ENCODE measurements at places on chromosomes 5 and 9.

DNA sequence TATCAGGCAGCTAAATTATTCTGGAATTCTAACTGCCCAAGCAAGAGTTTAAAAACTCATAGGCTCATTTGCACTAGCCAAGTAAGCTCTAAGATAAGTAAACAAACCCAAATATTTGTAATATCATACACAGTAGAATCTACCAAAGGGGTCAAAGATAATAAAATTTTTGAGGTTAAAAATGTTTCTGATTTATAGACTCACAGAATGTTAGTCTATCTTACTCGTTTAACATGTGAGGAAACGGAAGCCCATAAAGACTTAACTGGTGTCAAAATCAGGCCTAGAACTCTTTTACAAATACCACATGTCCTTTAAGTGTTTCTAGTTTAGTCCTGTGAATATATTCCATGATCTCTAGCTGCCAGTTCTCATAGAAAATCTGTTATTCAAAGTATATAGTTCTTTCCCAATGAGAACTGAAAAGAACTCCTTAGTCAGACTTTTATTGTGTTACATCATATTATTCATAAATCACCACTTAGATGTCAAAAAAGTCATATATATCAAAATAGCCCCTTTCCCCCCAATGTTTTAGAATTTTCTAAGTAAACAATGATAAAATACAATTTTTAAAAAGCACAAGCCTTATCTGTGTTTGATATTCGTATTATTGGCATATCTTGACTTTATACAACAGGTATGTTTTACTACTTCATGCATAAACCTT lies 13.9 kb downstream of the RAB14 start:
- peaks cover 3% of the 10 kb centered on the region for H3K4me1 ChIP-seq
- no peak overlapping the region for H3K4me3 ChIP-seq
- no peak for DNase-seq

DNA sequence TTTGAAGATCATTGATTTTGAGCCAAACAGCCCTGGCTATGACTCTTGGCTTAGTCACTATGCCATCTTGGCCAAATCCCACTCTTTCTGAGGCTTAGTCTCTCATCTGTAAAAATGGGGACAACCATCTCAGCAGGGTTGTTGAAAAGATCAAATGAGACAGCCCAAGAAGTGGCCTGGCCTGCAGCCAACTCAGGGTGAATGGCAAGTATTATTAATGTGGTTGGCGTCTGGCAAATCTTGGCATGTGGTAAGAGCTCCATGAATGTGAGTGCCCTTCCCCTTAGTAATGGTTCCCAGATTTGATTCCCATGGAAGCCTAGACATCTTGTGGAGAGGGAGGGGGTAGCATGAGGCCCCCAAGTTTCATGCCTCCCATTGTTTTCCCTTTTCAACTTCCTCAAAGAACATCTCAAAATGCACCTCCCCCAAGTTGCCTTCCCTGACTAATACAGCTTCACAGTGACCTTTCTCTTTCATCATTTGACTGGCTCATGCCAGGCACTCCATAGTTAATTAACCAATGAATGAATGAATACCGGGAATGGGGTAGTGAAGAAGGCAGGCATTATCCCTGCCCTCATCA lies 11.8 kb upstream of the TGFBI start:
- no peaks in the 10 kb centered on the region for H3K36me3 ChIP-seq
- no peak overlapping the region for H3K4me3 ChIP-seq
- DNase-seq: peak; percentile 90

DNA sequence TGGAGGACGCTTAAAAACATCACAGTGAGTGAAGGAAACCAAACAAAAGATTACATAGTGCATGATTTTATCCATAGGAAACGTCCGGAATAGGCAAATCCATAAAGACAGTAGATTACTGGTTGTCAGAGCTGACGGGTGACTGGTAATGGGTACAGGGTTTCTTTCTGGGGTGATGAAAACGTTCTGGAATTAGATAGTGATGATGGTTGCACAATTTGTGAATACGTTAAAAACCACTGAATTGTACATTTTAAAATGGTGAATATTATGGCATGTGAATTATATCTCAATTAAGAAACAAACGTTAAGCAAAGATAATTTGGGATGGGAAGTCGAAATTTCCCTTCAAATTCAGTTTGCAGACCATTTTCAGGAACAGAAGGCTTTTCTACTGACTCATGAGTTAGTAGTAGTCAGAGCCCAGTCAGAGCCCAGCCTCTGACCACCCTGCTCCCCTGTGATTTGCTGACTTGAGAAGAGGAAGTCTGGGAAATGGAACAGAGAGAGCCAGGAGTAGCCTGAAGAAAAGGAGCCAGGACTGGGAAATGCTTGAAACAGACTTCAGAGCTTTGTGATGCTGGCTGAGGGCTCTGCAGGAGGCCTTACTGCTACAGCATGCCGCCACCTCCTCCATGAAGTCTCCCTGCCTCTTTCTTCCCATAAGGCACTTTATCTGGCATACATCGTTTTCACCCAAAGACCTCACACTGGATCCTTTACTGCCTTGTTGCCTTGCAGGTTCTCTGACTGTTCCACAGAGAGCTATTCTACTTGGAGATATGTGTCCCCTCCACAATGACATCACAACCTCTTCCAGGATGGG lies 46.4 kb upstream of the CTNNA1 start:
- H3K27ac ChIP-seq: no peak overlapping the region
- H3K4me1 ChIP-seq: no peaks in the 10 kb centered on the region
- no peaks in the 10 kb centered on the region for H3K36me3 ChIP-seq
- DNase-seq: peak; percentile 72

DNA sequence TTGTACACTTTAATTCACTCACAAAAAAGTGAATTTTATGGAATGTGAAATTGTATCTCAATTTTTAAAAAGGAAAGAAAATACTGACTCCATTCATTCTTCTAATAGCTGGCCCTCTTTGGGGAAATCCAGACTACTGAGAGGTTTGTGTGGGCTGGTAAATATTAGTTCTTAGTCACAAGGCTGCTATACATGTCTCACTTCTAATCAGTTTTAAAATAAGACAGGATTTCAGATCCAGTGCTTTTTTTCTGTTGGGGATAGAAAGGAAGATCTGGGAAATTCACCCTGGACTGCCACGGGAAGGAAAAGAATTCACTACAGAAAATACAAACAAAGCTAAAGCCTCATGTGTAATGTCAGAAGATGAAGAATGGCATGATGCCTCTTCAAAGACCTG lies 32.7 kb upstream of the ADAMTSL1 start:
- no peak overlapping the region for H3K27ac ChIP-seq
- H3K27me3 ChIP-seq: no peaks in the 10 kb centered on the region

- no peaks in the 10 kb centered on the region for H3K27me3 ChIP-seq
- no peak overlapping the region for H3K27ac ChIP-seq
- H3K4me1 ChIP-seq: no peaks in the 10 kb centered on the region
- H3K4me3 ChIP-seq: no peak overlapping the region
- H3K36me3 ChIP-seq: no peaks in the 10 kb centered on the region
- peak; percentile 24 for DNase-seq
These were observed 15.0 kb downstream of the ACSL6 start for GRCh38 chr5:131996210-131997025.

GRCh38 chr5:105739732-105740131 lies 1931.0 kb downstream of the EFNA5 start:
- no peak for DNase-seq
- H3K27ac ChIP-seq: no peak overlapping the region
- H3K36me3 ChIP-seq: no peaks in the 10 kb centered on the region

GRCh38 chr9:97176206-97176605 lies 131.3 kb upstream of the CCDC180 start:
- DNase-seq: no peak
- H3K4me1 ChIP-seq: no peaks in the 10 kb centered on the region
- H3K27ac ChIP-seq: no peak overlapping the region

DNA sequence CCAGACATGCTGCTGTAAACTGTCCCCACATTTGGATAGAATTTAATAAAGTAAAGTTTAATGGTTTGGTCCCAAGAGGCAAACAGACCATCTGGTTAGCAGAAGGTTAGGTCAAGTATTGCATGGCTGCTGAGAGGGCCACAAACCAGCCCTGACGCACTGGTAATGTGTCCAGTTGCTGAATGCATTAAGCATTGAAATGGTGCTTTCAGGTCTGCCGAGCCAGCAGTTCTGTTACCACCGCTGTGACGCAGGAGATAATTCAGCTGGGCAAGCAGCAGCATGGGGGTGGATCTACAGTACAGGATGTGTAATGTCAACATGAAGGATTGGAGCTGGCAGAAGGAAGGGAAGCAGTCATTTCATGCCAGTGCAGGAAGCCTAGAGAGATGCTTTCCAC lies 16.0 kb downstream of the ZNF462 start:
- DNase-seq: peak; percentile 83
- no peak overlapping the region for H3K27ac ChIP-seq
- H3K36me3 ChIP-seq: no peaks in the 10 kb centered on the region
- no peaks in the 10 kb centered on the region for H3K4me1 ChIP-seq
- H3K4me3 ChIP-seq: no peak overlapping the region

DNA sequence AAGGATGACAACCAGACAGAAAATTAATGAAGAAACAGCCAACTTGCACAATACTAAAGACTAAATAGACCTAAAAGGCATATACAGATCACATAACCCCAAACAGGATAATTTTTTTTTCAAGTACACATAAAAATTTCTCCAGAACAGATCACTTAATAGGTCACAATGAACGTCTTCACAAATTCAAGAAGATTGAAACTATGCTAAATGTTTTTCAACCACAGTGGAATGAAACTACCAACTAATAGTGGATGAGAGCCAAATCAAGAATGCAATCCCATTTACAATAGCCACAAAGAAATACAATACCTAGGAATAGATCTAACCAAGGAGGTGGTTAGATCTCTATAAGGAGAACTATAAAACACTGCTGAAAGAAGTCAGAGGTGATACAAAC lies 145.8 kb downstream of the TMEM232 start:
- H3K36me3 ChIP-seq: no peaks in the 10 kb centered on the region
- no peaks in the 10 kb centered on the region for H3K4me1 ChIP-seq
- no peak overlapping the region for H3K27ac ChIP-seq
- no peaks in the 10 kb centered on the region for H3K27me3 ChIP-seq
- no peak for DNase-seq

GRCh38 chr5:134466241-134467069 lies 54.8 kb upstream of the CDKN2AIPNL start:
- H3K27me3 ChIP-seq: no peaks in the 10 kb centered on the region
- no peaks in the 10 kb centered on the region for H3K4me1 ChIP-seq
- peak overlapping the region; percentile 90 for H3K27ac ChIP-seq
- H3K36me3 ChIP-seq: no peaks in the 10 kb centered on the region

DNA sequence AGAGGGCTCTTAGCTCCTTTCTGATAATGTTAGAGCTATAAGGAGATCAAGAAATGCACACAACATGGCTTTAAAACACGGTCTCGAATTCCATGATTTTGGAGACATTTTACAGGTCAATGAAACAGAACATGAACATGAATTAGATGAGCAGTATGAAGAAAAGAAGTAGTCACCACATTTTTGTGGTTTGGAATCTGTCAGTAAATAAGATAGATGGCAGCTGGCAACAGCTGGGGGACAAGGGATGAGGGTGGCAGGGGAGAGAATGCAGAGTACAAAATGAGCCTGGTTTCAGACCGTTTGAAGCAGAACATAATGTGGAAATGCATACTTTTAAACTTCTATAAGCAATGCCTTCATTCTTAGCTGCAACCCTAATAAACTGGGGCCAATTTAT lies 107.1 kb downstream of the OXCT1 start:
- H3K27ac ChIP-seq: no peak overlapping the region
- DNase-seq: no peak
- no peaks in the 10 kb centered on the region for H3K27me3 ChIP-seq
- H3K36me3 ChIP-seq: peaks cover 2% of the 10 kb centered on the region
- H3K4me3 ChIP-seq: no peak overlapping the region

GRCh38 chr9:107480386-107480789 lies 9.2 kb downstream of the KLF4 start:
- no peaks in the 10 kb centered on the region for H3K4me1 ChIP-seq
- peak; percentile 67 for DNase-seq
- H3K36me3 ChIP-seq: no peaks in the 10 kb centered on the region
- H3K27ac ChIP-seq: no peak overlapping the region

- H3K27ac ChIP-seq: no peak overlapping the region
- H3K36me3 ChIP-seq: no peaks in the 10 kb centered on the region
- no peak for DNase-seq
These were observed 19.6 kb downstream of the SLC24A2 start for GRCh38 chr9:19769213-19769612.

GRCh38 chr5:85049020-85049419 lies 664.3 kb upstream of the EDIL3 start:
- H3K27me3 ChIP-seq: no peaks in the 10 kb centered on the region
- DNase-seq: no peak
- H3K4me3 ChIP-seq: no peak overlapping the region
- no peak overlapping the region for H3K27ac ChIP-seq

- no peaks in the 10 kb centered on the region for H3K36me3 ChIP-seq
- H3K27ac ChIP-seq: no peak overlapping the region
- no peak overlapping the region for H3K4me3 ChIP-seq
- H3K4me1 ChIP-seq: no peaks in the 10 kb centered on the region
- no peaks in the 10 kb centered on the region for H3K27me3 ChIP-seq
- no peak for DNase-seq
These were observed 98.3 kb downstream of the BASP1 start for GRCh38 chr5:17315710-17316221.

DNA sequence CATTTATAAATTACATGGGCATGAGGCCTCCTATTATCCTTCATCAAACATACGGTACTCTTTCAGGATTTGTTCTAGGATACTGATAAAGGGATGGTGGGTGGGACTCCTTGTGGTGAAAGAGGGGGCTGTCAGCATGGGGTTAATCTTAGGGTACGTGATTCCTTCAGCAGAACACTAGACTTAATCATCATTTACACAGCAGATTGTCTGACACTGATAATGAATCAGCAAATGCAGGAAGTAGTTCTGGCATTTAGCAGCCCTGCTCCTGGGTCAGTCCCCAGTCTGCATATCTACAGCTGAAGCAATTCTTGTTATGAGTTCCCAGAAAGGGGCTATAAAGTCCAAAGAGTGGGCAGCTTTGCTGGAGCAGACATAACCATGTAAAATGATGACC lies 384.6 kb downstream of the SPOCK1 start:
- no peaks in the 10 kb centered on the region for H3K27me3 ChIP-seq
- no peak overlapping the region for H3K27ac ChIP-seq
- no peaks in the 10 kb centered on the region for H3K36me3 ChIP-seq
- no peaks in the 10 kb centered on the region for H3K4me1 ChIP-seq

DNA sequence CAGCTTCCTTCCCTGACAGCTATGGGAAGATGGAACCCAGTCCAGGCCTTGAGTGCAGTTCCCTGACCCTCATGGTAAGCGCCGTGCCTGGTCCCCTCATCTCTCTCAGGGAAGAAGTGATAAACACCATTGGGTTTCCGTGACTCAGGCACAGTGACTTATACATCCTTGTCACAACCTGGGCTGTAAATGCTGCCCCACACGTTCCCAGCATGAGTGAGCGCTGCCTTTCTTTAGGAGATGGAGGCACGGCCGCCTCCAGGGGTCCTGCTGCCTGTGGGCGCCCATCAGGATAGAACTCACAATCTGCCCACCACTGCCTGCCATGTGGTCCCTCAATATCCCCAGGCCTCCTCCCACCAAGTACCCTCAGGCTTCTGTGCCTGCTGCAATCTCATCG lies 8.3 kb upstream of the NKD2 start:
- H3K4me1 ChIP-seq: no peaks in the 10 kb centered on the region
- no peak overlapping the region for H3K4me3 ChIP-seq
- H3K27me3 ChIP-seq: no peaks in the 10 kb centered on the region
- H3K27ac ChIP-seq: no peak overlapping the region
- no peaks in the 10 kb centered on the region for H3K36me3 ChIP-seq
- DNase-seq: no peak

GRCh38 chr5:2105141-2105540 lies 222.4 kb upstream of the IRX4 start:
- no peaks in the 10 kb centered on the region for H3K36me3 ChIP-seq
- H3K4me1 ChIP-seq: no peaks in the 10 kb centered on the region
- H3K4me3 ChIP-seq: no peak overlapping the region
- H3K27me3 ChIP-seq: no peaks in the 10 kb centered on the region
- H3K27ac ChIP-seq: no peak overlapping the region
